ENCODE measurements at places on chromosomes 1 and 21.

GRCh38 chr21:28687586-28687985 is 305.1 kb downstream of the LTN1 start:
- DNase-seq: no peak

- no peak for DNase-seq
These were observed 32.9 kb downstream of the RASAL2 start for GRCh38 chr1:178126741-178127185.

DNA sequence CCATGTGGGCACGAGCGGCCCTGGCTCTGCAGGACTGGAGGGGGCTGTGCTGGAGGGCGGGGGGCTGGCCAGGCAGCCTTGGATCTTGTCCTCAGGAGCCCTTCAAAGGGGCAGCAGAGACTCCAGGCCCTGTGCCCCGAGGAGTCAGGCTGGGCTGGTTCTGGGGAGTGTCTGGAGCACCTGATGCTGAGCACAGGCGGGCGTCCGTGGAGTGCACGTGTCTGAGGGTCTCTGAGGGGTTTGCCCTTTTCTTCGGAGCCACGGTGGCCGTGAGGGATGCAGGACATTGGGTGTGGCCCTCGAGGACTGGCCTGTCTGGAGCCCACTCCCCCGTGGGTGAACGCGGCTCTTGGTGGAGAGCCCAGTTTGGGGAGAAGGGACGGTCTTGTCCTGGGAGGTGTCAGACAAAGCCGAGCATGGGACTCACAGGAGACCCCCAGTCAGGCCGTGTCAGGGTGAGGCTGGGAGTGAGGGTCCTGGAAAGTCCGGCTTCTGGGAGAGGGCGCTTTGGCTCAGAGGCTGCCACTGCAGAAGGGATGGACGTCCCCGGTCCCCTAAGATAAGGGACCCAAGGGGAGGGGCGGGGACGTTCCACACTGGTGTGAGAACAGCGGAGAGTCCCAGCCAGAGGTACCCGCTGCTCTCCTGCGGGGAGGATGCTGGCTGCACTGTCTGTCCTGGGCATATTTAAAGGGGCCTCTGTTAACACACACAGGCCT is 60.8 kb downstream of the COL18A1 start:
- DNase-seq: no peak

GRCh38 chr21:42093991-42094421 is 22.9 kb downstream of the UMODL1 start:
- DNase-seq: no peak

DNA sequence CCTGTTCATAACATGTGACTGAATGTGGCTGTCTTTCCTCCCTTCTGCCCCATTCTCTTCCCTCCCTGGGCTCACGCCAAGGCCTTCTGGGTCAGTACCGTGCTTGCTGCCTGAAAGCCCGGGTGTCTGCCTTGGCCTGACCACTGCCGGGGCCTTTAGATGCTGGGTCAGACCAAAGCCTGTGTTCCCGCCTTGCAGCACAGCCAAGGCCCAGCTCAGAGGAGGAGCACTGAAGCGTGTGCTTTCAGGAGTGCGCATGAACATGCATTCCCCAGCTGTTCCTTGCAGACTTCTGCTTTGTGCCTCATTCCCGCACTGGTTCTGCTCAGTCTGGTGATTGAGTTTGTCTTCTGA is 27.0 kb upstream of the SARS1 start:
- no peak for DNase-seq

DNA sequence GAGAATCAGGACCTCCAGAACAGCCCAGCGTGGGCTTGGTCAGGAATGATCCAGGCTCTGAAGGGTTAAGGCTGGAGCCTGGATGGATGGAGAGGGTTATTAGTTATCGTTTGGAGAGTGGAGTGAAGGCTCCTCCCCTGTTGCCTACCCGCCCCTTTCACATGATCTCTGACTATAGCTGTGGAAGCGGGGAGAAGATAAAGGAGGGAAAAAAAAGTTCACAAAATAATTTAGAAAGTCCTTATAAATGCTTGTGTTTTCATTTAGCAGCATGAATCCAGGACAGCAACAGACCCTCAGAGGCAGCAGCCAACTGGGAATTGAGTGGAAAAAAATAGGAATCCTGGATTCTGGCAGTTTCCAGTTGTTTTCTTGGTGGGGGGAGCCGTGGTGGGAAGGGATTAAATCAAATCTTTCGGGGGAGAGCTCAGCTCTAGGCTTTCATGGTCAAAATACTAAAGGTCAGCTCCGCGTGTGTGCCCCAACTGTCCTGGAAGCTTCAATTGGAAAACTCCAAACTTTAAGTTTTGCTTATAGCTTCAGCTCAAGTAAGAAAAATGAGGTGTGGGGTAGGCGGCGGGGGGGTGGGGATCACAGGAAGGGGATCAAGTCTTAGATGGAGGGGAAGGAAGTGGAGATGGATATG is 595 bp upstream of the DDR2 start:
- DNase-seq: no peak

DNA sequence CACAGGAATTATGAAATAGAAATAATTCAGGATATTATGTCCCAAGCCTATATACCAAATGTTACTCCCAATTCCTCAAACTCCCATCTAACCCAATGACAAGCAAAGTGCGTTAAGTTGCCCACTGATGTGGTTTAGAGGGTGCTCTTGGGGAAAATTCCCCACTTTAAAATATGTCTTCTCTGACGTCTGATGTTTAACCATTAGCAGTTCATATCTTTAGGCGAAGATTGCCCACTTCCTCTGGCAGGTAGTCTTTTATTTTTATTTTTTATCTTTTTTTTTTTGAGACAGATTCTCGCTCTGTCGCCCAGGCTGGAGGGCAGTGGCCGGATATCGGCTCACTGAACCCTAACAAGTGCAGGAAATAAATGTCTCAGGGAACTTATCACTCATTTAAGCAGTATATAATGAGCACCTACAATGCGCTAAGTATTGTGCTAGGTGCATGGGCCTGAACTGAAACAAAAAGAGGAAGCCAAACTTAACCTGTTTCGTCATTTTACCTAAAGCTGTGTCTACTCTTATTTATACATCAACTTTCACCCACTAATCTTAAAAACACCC is 1.3 kb upstream of the LYST start:
- no peak for DNase-seq

DNA sequence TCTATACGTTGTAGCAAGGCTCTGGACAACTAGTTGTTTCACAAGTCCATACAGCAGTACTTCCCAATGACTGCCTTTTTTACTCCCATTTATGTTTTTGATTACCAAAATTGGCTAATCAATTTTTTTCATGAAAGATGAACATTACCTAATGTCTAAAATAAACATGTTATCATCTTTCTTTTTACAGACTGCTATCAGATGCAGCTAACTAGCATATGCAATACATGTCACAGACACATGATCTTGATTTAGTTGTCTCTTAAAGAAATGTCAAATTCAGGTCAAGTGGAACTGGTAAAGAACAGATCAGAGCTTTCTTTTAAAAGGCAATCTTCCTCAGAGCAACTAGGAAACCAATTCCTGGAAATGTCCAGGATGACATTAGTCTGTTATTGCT is 630 bp upstream of the DBT start:
- DNase-seq: no peak

DNA sequence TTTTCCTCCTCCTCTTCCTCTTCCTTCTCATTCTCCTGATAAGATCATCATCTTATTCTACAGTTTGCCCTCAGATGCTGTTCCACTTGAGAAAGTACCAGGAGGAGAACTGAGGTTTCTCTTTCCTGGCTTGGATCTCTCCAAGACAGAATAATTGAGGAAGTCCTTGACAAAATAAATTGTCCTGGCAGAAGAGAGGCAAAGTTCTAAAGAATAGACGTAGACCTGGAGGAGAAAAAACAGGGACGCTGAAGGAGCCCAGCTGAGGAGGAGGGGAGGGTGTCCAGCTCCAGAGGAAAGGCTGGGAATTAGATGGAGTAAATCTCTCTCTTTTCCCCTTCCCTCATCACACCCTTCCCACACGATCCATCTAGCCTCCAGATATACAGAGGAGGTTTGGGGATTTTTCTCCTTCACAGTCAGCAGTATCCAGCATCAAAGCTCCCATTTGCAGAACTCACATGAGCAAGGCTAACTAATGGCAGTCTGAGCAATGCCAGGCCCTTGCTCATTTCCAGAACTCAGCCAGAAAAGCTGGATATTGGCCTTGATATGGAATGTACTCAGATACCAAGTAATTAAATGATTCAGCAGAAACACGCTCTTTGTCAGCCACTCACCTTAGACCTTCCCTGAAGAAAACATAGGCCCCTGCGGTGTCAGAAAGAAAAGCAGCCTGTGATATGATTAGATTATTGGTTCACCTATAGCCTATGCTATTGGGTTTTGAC is 5.1 kb upstream of the GNG12 start:
- no peak for DNase-seq

DNA sequence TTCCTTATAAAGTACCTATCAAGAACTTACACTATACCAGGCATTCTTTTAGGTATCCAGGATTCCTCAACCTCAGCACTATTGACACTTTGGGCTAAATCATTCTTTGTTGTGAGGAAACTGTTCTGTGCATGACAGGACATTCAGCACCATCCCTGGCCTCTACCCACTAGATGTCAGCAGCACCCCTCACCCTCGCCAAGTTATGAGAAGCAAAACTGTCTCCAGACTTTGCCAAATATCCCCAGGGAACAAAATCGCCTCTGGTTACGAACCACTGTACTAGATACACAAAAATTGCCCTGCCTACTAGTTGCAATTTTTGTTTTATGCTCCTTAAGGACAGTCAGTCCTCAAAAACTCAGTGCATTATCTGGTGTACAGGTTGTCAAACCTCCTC is 35.7 kb downstream of the PALMD start:
- DNase-seq: no peak

GRCh38 chr21:29248124-29248523 is 50.6 kb upstream of the BACH1 start:
- DNase-seq: no peak

DNA sequence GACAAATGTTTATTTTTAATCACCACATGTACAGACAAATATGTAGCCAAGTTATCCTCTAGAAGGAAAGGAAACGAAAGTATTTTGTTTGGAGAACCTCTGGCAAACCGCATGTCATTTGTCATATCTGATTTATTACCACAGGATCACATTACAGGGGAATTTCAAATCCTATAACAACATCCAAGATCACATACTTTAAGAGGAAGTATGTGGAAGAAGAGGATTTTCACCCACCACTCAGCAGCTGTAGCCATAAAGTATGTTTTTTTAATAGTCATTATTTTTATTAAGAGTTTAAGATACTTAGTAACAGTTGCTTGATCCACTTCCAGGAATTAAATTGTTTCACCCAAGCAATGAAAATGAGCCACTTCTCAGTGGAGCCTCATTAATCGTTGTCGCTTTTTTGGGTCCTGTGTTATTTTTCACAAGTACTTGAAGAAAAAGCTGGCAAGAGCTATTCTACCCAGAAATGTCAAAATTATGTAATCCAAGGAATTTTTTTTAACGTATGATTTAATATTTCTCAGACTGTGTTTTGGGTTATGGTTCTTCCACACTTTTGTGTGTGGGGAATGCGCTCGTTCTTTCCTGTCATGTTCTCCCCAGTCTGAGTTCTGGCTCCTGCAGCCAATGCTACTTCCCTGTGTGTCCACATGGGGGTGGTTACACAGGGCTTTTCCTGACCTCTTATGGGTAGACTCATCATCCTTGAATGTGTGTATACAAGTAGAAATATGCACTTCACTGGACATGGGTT is 6.9 kb downstream of the SERTAD4 start:
- no peak for DNase-seq

- DNase-seq: no peak
These were observed 35.5 kb upstream of the PARP1 start for GRCh38 chr1:226443439-226443838.

GRCh38 chr1:33609739-33610138 is 137.3 kb downstream of the ZSCAN20 start:
- DNase-seq: no peak

DNA sequence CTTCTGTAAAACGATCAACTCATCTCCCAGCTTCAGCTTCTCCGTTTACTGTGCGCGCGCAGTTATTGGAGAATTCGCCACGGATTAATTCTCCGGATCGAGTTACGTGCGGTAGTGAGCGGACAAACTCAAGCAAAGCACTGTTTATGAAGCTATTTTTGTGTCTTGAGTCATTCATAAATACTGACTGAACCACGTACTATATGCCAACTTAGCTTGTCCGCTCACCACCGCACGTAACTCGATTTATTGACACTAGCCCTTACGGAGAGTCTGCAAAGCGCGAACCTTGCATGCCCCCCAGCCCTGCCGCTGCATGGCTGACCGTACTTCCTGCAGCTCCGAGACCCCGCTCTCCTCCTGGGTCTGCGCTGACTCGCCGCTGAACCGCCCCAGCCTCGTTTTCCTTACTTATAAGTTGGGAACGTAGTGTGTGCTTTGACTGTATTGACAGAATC is 773 bp downstream of the CHD1L start:
- DNase-seq: no peak

GRCh38 chr1:155882235-155882634 is 22.9 kb downstream of the SYT11 start:
- no peak for DNase-seq

- no peak for DNase-seq
These were observed 477.2 kb upstream of the CAMK1G start for GRCh38 chr1:209106237-209106741.

DNA sequence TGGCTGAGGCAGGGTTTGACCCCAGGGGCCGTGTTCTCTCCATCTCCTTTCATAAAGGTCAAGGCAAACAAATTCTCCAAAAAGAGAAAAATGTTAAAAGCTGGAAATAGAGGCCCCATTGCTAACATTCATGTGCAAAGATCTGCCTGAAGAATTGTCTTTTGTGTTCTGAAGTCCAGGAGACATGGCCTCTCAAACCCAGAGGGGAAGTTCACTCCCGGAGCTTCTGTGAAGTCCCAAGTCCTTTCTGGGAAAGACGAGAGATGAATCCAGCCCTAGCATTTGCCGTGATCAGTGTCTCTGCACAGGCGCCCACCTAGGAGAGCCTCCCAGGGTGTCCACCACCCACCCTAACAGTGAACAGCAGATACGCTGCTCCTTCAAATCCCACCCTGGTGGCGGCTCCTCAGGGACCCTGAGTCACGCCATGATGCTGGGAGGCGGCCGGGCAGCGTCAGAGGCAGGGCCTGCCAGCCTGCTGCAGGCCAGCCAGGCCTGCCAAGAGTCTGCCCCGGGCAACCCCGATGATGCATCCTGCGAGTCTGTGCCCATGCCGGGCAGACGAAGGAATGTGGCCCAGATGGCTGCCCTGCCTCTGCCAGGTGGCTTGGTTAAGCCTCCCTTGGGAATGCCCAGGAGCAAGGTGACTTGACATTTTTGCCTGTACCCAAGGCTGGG is 5.2 kb upstream of the C2CD2 start:
- no peak for DNase-seq

GRCh38 chr1:93751377-93752250 is 70.0 kb upstream of the BCAR3 start:
- no peak for DNase-seq

DNA sequence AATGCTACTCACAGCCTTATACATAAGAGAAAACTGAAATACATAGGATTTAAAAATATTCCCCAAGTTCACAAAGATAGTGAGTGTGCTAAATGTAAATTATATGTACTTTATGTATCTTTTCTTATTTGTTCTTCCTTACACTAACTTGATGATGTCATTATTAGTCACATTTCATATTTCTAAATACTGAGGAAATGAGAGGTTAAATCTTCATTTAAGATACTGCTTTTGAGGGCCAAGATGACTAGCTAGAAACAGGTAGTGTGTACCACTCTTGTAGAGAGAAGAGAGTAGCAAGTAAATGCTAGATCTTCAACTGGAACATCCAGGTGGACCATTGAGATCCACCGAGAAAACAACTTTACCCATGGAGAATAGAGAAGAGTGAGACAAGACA is 29.8 kb downstream of the PYHIN1 start:
- no peak for DNase-seq

Data from activated gamma-delta T cell (primary cell).